Jurkat, Clone E6-1 (cell line): ENCODE measurements at places on chromosomes 16 and 17.

- no peak for DNase-seq
These were observed 93.5 kb downstream of the NPIPB11 start for GRCh38 chr16:29312835-29313558.

DNA sequence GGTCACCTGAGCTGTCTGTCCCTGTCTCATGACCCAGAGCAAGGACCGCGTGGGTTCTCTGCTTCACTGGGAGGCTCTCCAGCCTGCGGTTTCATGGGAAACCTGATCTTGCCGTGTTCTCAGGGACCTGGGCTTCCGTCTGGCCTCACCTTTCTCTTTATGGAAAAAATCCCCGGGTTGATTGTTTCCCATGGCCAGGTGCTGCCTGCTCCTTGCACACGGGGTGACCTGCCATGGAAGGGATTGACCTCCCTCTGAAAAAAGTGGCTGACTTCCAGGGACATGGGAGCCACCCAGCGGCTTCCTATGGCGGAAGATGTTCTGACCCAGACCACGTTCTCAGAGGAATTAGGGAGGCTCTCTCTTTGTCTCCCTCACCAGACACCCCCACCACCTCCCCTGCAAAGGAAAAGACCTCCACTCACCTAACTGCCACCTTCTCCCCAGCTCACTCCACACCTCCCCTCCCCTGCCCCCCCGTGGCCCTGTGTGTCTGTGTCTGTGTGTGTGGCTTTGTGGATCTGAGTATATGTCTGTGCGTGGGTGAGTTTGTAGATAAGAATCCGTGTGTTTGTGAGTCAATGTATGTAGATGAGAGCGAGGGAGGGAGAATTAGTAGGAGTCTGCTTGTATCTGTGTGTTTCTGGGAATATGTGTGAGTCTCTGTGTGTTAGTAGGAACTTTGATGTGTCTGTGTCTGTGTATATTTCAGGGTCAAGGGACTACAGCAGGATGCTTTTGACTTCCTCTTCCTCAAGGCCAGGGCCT lies 154.6 kb downstream of the NTN1 start:
- no peak for DNase-seq

- DNase-seq, result peak; percentile 16
These were observed 38.3 kb upstream of the USP7 start for GRCh38 chr16:9002042-9002441.

DNA sequence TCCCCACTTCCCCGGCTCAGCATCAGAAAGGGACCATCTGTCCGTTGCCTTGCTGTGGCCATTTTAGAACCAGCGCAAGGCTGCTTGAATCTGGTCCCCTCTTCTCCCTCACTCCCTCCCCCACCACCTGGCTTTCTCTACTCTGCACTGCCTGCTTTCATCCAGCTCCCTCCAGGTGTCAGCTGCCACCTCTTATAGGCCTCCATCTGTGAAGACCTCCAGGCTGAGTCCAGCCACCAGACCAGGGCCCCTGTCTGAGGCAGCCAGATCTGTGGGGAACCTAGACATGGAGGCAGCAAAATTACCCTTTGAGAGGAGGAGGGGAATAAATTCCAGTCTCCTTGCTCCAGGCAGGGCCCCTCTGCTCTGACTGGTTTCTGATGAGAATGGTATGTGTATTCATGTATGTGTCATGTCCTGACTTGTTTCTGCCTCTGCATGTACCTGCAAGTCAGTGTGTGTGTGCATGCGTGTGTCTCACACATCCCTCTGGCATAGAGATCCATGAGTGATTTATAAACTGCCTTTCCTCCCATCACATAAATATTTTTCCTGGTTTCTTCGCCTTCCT lies 21.1 kb downstream of the MINK1 start:
- DNase-seq, result no peak

- no peak for DNase-seq
These were observed 188.4 kb upstream of the TBX2 start for GRCh38 chr17:61211236-61211635.

DNA sequence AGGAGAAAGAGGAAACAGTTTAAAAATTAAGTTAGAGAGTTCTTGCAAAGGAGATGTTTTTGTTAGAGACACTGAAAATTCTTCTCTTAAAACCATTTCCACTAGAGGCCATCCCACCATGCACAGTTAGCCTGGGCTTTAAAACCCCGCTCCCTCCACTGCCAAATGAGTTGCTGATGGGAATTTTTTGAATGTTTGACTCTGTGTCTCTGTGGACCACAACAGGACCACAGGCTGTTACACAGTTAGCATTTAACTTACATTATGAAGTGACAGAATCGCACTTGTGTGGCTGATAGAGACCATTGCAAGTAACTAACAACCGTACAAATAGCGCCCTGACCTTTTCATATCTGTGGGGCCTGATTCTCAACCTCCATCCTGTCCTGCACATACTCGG lies 74.7 kb upstream of the TBX2 start:
- no peak for DNase-seq

DNA sequence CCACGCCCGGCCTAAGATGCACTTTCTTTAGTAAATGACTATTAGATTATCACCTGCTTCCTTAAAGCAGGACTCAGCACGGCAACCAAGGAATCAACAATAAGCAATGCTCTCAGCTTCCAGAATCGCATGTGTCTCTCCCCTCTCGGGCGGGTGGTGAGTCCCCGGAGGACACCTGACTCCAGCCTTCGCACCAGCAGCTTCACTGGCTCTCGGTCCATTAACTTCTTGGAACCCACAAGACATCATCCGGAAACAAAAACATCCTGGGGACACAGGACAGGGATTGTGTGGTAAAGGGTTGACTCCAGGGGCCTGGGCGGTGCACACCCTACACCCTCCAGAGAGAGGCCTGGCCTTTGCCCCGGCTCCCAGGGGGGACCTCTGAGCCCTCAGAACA lies 22.7 kb downstream of the UTS2R start:
- DNase-seq, result no peak

- no peak for DNase-seq
These were observed 652.5 kb downstream of the HS3ST4 start for GRCh38 chr16:26344240-26344776.

DNA sequence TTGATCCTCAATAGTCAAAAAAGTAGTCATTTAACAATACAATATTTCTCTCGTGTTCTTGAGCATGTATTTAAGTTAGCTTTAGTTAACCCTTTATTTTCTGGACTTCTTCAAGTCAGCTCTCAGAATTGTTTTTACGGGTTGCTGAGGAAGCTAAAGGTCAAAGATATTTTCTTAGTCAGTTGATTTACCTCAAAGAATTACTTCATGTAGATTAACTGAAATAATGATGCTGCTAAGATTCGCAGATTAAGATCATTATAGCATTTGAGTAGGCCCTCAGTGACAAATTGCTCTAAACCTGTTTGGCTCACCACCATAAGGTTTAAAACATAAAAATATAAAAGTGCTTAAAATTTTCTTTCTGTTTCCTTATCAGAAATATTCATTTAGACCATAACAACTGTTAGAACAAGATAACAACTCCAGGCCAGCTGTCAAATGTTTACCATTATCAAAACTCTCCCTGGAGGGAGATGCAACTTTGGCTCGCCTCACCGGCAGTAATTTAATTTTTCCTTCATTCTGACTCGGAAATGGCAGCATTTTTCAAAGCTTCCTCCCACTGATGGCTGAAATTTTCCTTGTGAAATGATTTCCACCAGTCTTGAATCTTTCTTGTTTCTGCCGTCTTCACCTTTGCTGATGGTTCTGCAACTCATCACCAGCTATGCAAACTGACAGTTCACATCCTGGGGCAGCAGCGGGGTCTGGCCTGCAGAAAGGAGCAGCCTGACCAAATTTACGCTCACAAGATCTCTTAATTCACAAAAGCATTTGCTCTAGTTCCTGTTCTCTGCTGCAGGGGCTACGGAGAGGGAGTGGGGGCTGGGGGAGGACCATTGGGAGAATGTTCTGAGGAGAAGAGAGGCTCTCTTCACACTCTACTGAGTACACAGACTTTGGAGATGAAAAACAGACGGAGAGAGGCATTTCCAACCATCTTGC lies 254.8 kb upstream of the TBX2 start:
- DNase-seq, result no peak

DNA sequence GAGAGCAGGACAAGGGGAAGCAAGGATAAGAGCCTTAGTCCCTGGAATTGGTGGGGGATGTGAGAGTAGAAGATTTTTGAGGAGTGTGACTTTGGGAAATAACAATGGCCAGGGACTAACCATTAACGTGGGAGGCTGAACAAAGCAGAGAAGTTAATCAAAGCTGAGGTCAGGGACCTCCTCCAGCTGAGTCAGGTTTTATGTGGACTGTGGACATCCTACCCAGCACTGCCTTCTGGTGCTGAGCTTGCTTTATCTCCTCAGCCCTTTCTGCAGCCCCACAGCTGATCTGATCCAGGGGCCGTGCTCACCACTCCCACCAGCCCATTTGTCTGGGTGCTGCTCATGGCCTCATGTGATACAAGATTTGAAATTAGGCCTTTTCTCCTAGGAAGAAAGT lies 146.6 kb downstream of the SHISA6 start:
- no peak for DNase-seq

- no peak for DNase-seq
These were observed 56.6 kb downstream of the COTL1 start for GRCh38 chr16:84561291-84561690.

GRCh38 chr16:56734429-56734828 lies 4.5 kb downstream of the NUP93 start:
- no peak for DNase-seq

- DNase-seq, result no peak
These were observed 94.5 kb upstream of the METRNL start for GRCh38 chr17:82984751-82985427.

DNA sequence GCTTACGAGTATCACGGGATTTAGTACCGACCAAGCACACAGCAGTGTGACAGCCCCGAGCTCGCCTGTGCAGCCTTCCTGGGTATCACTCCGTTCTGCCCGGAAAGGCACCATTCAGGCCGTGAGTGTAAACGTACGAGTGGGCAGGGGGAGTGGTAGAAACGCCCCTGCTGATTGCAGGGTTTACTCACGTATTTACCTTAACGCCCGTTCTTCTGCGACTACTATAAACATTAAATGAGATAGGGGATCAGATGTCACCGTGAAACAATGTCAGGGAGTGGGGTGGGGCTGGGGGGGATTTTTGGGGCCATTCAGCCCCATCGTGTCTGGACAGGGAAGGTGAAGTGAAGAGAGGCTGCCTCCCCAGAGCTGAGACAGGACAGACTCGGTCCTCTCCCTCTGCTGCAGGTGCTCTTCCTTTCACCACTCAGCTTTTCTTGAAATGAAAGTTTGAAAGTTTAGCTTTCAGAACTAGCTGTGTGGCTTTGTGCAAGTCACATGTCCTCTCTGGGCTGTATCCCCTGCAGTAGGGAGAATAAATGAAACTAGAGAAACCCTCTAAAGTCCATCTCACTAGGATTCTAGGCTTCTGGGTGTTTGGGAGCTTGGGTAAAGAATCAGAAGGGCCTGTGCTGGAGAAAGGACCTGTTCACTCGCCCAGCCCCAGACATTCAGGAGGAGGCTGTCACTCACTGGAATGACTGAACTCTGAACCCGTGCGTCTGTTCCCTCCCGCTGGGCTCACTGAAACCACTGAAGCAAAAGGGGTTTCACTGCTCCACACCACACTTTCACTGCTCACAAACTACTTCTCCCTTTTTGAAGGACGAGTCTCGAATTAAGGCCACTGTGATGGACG lies 66.7 kb downstream of the RPA1 start:
- DNase-seq, result no peak

- no peak for DNase-seq
These were observed 8.1 kb downstream of the AQP8 start for GRCh38 chr16:25224731-25225319.

GRCh38 chr16:74601126-74601871 lies 5.6 kb downstream of the GLG1 start:
- DNase-seq, result peak; percentile 84

- no peak for DNase-seq
These were observed 14.8 kb downstream of the TAC4 start for GRCh38 chr17:49832840-49833599.

GRCh38 chr17:48247603-48248002 lies 140.0 kb downstream of the SNX11 start:
- DNase-seq, result no peak

DNA sequence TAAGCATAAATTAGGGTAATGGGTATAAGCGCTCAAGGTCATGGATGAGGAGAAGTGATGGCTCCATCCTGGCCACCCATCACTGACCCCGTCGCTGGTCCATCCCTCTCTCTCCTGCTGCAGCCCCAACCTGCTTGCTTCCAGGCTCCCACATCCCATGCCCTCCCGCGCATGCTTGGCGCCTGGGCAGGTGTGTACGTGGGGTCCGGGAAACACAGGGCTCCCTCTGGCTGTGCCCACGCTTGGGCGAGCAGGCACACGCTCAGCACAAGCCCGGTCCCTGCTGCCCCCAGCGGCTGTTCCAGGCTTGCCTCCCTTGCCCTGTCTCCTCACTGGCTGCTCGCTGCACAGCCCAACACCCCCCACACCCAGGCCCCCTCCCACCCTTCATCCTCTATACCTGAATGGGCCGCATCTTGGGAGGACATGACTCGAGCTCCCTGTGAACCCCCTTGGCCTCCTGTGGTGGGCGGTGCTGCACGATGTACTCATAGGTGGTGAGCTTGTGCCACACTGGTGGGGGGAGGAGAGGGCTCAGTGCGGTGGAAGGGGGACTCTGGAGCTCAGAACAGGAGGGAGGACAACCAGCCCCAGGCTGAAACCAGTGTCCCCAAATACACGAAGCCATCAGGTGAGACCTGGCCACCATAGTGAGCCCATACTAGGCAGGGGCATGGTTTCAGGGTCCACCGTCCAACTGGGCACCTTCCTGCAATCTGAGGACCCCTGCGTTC lies 4.7 kb upstream of the TPPP3 start:
- DNase-seq, result no peak

GRCh38 chr16:87114832-87115231 lies 202.4 kb downstream of the C16orf95 start:
- peak; percentile 15 for DNase-seq

- DNase-seq, result no peak
These were observed 113.7 kb downstream of the ABCC6 start for GRCh38 chr16:16109453-16110110.

DNA sequence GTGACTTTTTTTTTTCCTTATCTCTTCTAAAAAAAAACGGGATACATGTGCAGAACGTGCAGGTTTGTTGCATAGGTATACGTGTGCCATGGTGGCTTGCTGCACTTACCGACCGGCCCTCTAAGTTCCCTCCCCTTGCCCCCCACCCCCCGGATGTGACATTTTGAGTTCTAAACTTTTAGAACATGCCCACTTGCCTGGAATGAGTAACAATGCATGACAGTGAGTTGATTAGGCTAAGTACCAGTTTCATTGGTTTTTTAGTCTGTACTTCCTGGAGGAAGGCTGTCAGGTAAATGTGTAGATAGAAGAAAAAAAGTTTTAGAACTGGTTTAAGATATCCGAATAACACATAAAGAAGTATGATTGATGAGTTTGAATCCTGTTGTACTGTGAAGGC lies 4.0 kb downstream of the BPTF start:
- peak; percentile 26 for DNase-seq

DNA sequence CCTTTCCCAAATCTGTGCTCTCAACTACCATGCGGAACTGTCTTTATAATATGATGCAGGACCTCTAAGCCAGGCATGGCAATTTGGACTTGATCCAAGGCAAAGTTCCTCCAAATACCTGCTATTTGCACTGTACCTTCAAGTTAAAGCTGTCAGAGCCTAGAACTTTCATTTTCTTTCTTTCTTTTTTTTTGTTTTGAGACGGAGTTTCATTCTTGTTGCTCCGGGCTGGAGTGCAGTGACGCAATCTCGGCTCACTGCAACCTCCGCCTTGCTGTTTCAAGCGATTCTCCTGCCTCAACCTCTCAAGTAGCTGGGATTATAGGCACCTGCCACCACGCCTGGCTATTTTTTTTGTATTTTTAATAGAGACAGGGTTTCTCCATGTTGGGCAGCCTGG lies 51.7 kb downstream of the ARHGAP27 start:
- DNase-seq, result no peak
